ENCODE measurements at places on chromosomes 4 and X.

GRCh38 chr4:108160741-108161352 lies 7.9 kb downstream of the LEF1 start:
- no peak for DNase-seq

DNA sequence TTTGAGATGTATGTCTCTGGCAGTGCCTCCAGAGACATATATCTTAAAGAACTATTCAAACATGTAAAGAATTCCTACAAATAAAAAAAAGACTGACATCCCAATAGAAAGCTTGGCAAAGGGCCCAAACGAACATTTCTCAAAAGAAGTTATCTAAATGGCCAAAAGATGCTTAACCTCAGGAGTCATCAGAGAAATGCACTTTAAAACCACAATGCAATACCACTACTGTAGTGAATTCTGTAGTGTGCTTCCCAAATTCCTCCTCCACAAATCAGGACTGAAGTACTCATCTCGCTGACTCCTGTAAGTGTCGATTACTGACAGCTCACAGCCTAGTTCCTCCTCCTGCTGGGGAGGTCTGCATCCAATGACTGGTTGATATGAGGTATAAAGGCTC lies 129.0 kb upstream of the MAMLD1 start:
- no peak for DNase-seq

- DNase-seq: no peak
Measured at GRCh38 chrX:101785142-101785541, 125.5 kb upstream of the ARMCX2 start.

GRCh38 chrX:40105835-40106675 lies 8.3 kb upstream of the BCOR start:
- peak; percentile 74 for DNase-seq

DNA sequence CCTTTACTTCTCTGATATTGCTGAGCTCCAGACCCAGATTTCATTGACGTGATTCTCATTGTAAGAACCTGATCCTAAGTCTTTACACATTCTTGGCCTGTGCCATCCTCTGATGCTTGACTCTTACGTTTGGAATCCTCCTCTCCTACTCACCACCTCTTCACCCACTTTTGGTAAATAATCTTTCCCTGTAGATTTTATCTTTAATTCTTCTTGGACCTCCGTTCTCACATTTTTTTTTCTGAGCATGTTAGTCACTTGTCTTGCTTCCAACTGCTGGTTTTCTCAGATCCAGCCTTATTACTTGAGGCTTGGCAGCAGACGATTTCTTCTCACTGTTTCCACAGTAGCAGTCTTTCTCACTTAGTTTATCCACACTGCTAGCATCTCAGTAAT lies 12.4 kb upstream of the SH3RF1 start:
- no peak for DNase-seq

- no peak for DNase-seq
Measured at GRCh38 chrX:12978205-12979025, 3.5 kb downstream of the TMSB4X start.

DNA sequence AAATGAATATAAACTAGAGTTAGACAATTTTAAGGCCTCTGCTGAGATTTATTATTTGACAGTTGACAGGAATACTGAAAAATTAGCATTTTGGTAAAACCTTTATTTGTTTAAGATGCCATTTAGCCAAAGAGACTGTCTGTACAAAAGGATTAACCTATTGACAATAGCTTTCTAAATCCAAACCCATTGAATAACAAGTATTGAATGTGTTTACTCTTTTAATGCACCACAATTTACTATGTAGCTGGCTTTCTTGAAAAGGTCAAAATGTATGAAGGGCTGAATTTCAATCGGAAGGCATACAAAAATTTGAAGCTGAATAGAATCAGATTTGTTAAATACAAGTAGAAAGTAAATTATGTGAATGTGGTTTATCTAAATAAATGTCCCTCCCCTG lies 374.5 kb downstream of the TEX13C start:
- DNase-seq: no peak

DNA sequence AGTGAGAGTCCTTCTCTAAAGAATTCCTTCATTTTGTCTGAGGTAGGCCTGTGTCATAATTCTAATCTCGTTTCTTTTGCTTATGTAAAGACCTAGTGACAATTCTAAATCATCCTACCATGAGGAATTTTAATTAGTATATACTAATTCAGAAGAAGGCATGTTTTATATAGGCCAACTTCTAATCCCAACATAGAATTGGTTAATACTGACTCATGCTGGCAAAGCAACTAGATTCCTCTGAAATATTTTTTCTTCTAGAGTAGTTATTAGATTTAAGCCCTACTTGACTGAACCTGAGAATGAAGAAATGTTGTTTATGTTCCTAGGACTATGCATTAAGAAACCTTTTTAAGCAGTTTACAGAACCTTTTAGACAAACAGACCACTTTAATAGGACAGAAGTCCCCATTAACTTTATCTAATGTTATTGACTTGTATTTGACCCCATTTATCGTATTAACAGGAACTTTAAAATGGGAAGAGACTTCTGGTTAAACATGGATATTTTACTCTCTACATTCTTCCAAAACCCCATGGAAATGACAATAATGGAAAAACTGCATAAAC lies 56.1 kb upstream of the EIF1AX start:
- DNase-seq: no peak

GRCh38 chrX:118847676-118848075 lies 24.1 kb downstream of the ZCCHC12 start:
- no peak for DNase-seq

DNA sequence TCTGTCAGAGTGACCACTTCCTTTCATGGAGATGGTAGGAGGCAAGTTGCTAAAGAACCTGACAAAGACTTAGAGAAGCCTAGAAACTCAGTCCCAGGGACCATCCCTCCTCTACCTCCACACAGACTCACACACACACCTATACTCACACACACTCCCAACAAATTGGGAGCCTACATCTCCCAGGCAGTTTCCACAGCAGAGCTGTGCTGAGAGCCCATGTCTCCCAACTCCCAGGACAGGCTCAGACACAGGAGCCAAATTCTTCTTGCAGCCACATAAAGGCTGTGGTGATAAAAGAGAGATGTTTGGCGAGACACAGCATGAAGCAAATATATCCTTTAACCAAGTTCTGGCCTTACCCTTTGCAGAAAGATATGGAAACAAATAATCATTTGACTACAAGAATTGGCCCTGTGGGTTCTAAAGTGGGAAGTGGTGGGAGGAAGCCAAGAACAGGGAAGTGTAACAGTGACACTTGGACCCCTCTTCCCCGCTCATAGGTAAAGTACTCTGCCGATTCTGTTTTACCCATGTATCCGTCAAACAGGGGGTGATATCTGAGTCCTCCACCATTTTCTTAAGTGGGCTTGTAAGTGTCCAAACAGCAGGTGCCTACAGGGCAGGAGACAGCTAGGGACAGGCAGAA lies 11.0 kb upstream of the IDS start:
- DNase-seq: no peak

GRCh38 chr4:145098675-145099037 lies 545 bp downstream of the ABCE1 start:
- no peak for DNase-seq

Data from 8988T (cell line).